ENCODE measurements at places on chromosomes 12 and 14.
A peak's percentile ranks its signal among the peaks of the same experiment; 100 is the strongest.

GRCh38 chr12:109267361-109267760, 41.7 kb downstream of the FOXN4 start:
- no peak for DNase-seq

DNA sequence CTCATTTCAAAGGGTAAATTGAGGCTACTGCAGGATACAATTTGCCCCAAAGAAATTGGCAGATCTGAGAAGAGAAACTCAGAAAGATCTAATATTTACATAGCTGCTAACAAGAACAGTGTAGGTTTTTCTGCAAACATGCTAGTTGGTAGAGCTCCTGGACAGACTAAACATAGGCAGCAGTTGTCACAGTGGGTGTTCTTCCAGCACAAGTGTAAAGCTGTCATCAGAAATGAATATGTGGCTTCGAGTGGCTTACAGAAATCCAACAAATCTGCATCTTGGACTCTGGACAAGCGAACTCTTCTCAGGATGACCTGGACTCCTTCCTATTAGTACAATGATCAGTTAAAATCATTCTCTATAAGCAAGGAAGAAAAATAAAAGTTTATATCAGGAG, 5.9 kb downstream of the CBX5 start:
- no peak for DNase-seq

- peak; percentile 52 for DNase-seq
Observed at GRCh38 chr12:4164559-4165558, 108.7 kb upstream of the CCND2 start.

DNA sequence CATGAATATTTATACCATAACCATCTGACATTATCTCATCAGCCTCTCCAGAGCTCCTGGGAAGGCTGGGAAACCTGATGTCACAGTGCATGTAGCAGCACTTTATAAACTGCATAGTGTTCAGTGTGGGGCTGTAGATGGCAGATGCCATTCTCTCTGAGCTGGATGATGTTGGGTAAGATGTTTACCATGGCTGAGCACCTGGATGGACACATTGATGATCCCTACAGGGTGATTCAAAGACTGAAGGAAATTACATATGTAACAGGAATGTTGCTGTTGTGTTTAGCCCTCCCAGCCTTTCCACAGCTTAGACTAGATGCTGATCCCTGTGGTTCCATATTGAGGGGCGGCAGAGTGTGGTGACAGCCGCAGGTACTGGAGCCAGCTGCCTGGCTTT, 37.4 kb downstream of the IFT43 start:
- DNase-seq = no peak

- no peak for DNase-seq
Observed at GRCh38 chr12:90794212-90794611, 160.8 kb downstream of the CCER1 start.

Data from activated T-cell treated with anti-CD3 and anti-CD28 coated beads for 4 hours (primary cell).